A549 treated with CORT108297 at 1 μM for 4 hours (cell line): ENCODE measurements at places on chromosomes 16 and 17. TPM values are rescaled to one million over a fixed set of nuclear protein-coding genes. Genes with fewer than 3 reads are reported as not detected.

PRSS8 gene
- 0.41 to 0.76 TPM (median 0.57 TPM) in 5 replicates for total RNA-seq

KRT27 gene
- not detected in 5 replicates for total RNA-seq

KRTAP16-1 gene
- total RNA-seq = not detected in 5 replicates

PNMT gene
- total RNA-seq = 0.13 to 0.21 TPM (median 0.20 TPM) in 3 of 5 replicates, not detected in the others

BAHCC1 gene
- total RNA-seq = 8.4 to 15.2 TPM (median 13.6 TPM) in 5 replicates

CCDC137 gene
- total RNA-seq = 60.1 to 73.6 TPM (median 66.8 TPM) in 5 replicates

MSI2 gene
- total RNA-seq = 36.1 to 49.3 TPM (median 42.8 TPM) in 5 replicates

CCL4 gene
- total RNA-seq = 0.15 TPM in 1 of 5 replicates, not detected in the others

TP53 gene
- total RNA-seq = 49.0 to 53.9 TPM (median 51.0 TPM) in 5 replicates

HID1 gene
- total RNA-seq = 6.0 to 9.9 TPM (median 9.0 TPM) in 5 replicates

TPPP3 gene
- total RNA-seq = 8.5 to 14.6 TPM (median 13.3 TPM) in 5 replicates

CRYM gene
- total RNA-seq = 1.8 to 1.9 TPM (median 1.8 TPM) in 5 replicates
